Posterior vena cava (tissue), 2 donors: ENCODE measurements at places on chromosomes 12 and 14.

- DNase-seq = no peak
Observed at GRCh38 chr14:76591266-76591665, 170.0 kb upstream of the VASH1 start.

DNA sequence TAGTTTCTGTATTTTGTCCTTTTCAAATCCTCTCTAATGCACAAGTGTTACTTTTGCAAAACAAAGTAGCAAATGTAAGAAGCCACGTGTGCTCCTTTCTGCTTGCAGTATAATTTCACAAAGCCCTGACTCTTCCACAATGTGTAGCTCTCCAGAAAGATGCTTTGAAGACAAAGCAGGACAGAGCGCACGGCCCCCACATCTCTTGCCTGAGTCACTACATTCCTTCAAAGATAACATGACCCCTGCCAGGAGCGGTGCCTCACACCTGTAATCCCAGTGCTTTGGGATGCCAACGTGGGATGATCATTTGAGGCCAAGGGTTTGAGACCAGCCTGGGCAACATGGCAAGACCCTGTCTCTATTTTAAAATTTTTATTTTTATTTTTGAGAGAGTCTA is 40.5 kb downstream of the JAG2 start:
- peak; percentile 34 for DNase-seq

- no peak for DNase-seq
Observed at GRCh38 chr14:23648764-23649460, 12.7 kb downstream of the DHRS2 start.

- no peak for DNase-seq
Observed at GRCh38 chr12:99529966-99530365, 117.6 kb upstream of the GARIN6 start.

GRCh38 chr12:96078231-96079135 is 43.1 kb upstream of the LTA4H start:
- peak; percentile 88 for DNase-seq

GRCh38 chr12:16492240-16492639 is 113.7 kb downstream of the LMO3 start:
- DNase-seq = no peak
